KG1 (cell line): ENCODE measurements at places on chromosomes 6 and 20.
A peak's percentile ranks its signal among the peaks of the same experiment; 100 is the strongest.

- peak; percentile 4 for DNase-seq
These were observed 590 bp downstream of the RNF217 start for GRCh38 chr6:124962639-124963415.

DNA sequence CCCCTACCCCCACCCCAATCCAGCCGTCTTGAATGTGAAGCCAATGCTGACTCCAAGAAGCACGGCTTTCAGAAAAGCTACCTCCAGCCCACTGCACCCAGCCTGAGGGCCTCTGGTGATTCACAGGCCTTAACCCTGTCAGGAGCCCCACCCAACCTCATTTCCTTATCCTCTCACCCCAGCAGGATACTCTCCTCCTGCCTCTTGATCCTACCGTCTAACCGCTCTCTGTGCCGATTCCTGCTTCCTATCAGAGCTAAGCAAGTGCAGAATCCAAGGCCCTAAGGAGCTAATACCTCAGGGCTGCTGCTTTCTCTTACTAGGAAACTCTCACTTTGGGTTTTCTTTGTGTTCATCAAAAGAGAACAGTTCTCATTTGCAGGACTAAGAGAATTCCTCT is 47.2 kb downstream of the TRERF1 start:
- DNase-seq = no peak

DNA sequence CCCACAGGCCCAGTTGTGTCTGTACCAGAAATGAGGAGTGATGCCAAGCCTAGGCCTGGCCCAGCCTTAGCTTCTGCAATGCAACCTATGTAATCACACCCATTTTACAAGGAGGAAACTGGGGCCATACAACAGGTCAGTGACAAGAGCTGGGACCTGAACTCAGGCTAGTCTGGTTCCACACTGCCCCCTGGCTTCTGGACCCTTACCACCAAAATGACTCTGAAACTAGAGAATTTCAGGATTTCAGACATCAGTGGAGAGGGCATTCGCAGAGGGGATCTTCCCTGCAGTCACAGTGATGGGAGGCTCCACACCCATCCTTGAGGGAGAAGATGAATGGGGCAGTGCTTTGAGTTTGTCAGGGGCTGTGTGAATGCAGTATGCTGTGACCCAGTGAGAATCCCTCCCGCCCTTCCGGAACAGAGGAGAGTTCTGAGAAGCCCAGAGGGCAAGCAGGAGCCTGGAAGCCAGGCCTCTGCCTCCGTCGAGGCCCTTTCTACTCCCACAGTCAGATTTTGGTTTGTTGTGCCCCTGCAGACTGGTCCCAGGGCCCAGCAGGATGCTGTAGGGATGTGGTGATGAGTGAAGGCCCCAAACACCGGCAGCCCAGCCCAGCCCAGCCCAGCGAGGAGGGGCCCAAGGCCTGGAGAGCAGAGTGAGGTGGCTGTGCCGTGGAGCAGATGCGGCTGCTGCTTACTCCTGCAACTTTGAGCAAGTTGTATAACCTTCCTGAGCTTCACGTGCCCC is 48.1 kb upstream of the MYL9 start:
- DNase-seq = no peak

- peak; percentile 73 for DNase-seq
These were observed 45.9 kb downstream of the FGD2 start for GRCh38 chr6:37051138-37052026.

GRCh38 chr20:32232326-32232886 is 24.7 kb downstream of the POFUT1 start:
- DNase-seq = no peak

GRCh38 chr6:109456710-109457561 is 1.4 kb upstream of the MICAL1 start:
- DNase-seq = no peak

- no peak for DNase-seq
These were observed 178.2 kb downstream of the SOX4 start for GRCh38 chr6:21771626-21772320.

DNA sequence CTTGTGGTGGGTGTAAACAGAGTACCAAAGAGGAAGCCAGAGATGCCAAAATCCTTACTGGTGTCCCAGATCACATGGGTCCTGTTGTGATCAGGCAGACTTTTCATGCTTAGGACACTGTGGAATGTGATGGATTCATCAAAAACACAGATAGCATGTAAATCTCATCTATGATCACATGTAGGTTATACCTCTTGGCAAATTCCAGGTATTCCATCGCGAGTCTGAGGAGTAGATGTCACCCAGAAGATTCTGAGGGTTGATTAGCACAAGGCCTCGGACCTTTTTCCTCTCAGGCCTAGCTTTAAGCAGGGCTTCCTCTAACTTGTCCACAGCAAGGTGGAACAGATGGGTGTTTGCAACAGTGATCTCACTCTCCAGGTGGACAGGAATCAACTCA is 28.3 kb upstream of the SSR1 start:
- no peak for DNase-seq

- DNase-seq = no peak
These were observed 25.7 kb downstream of the MYCT1 start for GRCh38 chr6:152723398-152723797.

DNA sequence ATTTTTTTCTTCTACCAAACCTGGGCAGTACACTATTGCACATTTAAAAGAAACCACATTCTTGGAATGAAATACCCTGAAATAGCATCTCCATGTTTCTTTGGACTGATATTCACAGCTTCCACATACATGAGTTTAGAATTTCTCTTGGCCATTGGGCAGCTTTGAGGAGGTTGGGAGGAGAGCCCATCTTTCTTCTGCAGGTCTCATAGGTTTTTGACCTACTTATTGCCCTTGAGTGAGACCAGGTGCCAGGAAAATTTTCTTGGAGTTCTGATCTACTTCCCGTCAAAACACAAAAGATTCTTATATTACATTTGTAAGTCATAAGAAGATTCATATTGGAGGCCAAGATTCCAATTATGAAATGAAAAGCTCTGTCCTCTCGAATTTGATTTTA is 212.0 kb downstream of the IBTK start:
- no peak for DNase-seq
